ENCODE measurements at places on chromosomes 6 and 20.

- no peak for DNase-seq
These were observed 141.5 kb downstream of the KLHL32 start for GRCh38 chr6:97066056-97066455.

- no peak for DNase-seq
These were observed 723 bp upstream of the ZNF451 start for GRCh38 chr6:57089265-57089664.

DNA sequence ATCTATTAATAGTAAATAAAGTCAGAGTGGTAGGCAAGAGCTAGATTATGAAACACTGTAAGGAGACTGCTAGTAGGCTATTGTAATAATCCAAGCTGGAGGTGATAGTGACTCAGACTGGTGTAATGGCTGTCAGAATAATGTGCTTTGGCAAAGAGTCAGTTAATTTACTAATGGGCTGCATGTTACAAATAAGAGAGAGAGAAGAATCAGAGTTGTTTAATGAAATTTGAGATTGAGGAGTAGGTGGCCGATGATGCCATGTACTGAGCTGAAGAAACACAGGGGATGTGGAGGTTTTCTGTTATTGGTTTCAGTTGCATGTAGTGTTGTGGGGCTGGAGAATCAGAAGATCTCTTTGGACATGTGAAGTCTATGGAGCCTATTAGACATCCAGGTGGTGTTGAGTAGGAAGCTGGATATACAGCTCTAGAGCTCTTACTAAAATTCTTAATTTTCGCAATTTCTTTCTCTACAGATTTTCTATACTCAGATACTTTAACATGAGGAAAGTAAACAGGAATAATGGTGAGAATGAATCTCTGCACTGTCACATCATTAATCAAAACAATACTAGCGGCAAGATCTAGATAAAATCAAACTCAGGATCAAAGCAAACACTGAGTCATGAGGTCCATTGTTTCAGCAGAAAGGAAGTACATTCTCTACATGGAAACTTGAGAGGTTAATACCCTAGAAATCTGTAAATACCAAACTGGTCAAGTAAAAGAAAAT lies 167.7 kb downstream of the SIM1 start:
- DNase-seq, result no peak

DNA sequence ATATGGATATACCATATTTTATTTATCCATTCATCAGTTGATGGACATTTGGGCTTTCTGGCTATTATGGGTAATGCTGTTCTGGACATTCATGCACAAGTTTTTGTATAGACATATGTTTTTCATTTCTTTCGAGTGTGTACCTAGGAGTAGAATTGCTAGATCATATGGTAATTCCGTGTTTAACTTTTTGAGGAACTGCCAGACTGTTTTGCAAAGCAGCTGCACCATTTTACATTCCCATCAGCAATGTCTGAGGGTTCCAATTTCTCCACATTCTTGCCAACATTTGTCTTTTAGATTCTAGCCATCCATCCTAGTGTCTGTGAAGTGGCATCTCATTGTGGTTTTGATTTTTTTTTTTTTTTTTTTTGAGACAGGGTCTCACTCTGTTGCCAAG lies 20.8 kb downstream of the SRC start:
- no peak for DNase-seq

Measured in NCI-H345 (cell line).